ENCODE measurements at places on chromosomes 11 and 22. TPM values are rescaled to one million over a fixed set of nuclear protein-coding genes. Genes with fewer than 3 reads are reported as not detected.

SYT7 gene
- 0.22 TPM for total RNA-seq

GAB4 gene
- total RNA-seq, result not detected

NTM gene
- total RNA-seq, result 0.96 TPM

PKP3 gene
- total RNA-seq, result 10.6 TPM

BLID gene
- total RNA-seq, result 0.74 TPM

RBMXL2 gene
- not detected for total RNA-seq

MRGPRX4 gene
- total RNA-seq, result not detected

PCF11 gene
- 16.5 TPM for total RNA-seq

DEFB131B gene
- not detected for total RNA-seq

APOA4 gene
- not detected for total RNA-seq

C1QTNF4 gene
- 0.10 TPM for total RNA-seq

SLC22A12 gene
- total RNA-seq, result not detected

ANO9 gene
- total RNA-seq, result 0.20 TPM

TOMM22 gene
- 52.4 TPM for total RNA-seq

GLYAT gene
- total RNA-seq, result not detected

PATE2 gene
- total RNA-seq, result not detected

GLB1L2 gene
- not detected for total RNA-seq

HPS5 gene
- total RNA-seq, result 18.8 TPM

H19 gene
- 0.17 TPM for total RNA-seq

C22orf23 gene
- total RNA-seq, result 0.05 TPM

OR6T1 gene
- total RNA-seq, result not detected
